Stimulated activated CD8-positive, alpha-beta memory T cell treated with anti-CD3 and anti-CD28 coated beads, Interleukin-4, amount 100 ng/mL, for 4 hours (primary cell): ENCODE measurements at places on chromosomes 12 and 14.

DNA sequence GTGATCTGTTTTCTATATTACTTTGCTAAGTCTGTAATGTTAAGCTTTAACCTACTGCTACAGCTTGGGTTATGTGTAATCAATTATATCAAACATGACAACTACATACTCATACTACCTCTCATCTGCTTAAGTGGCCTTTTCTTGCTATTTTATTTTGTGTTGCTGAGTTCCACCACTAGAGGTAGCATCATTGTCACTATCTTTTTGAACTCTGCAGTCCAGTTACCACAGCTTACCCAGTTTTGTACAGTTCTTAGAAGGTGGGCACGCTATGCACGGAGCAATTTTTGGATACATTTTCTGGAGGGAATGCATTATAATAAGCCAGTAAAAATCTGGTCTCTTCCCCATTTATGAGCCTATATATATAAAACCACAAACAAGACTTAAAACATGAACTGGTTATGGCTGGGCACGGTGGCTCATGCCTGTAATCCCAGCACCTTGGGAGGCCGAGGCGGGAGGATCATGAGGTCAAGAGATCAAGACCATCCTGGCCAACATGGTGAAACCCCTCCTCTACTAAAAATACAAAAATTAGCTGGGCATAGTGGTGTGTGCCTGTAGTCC lies 48.5 kb downstream of the SAV1 start:
- DNase-seq, result no peak

GRCh38 chr12:75908961-75909605 lies 122.5 kb downstream of the PHLDA1 start:
- no peak for DNase-seq

GRCh38 chr12:83954071-83954789 lies 958.4 kb downstream of the SLC6A15 start:
- no peak for DNase-seq

DNA sequence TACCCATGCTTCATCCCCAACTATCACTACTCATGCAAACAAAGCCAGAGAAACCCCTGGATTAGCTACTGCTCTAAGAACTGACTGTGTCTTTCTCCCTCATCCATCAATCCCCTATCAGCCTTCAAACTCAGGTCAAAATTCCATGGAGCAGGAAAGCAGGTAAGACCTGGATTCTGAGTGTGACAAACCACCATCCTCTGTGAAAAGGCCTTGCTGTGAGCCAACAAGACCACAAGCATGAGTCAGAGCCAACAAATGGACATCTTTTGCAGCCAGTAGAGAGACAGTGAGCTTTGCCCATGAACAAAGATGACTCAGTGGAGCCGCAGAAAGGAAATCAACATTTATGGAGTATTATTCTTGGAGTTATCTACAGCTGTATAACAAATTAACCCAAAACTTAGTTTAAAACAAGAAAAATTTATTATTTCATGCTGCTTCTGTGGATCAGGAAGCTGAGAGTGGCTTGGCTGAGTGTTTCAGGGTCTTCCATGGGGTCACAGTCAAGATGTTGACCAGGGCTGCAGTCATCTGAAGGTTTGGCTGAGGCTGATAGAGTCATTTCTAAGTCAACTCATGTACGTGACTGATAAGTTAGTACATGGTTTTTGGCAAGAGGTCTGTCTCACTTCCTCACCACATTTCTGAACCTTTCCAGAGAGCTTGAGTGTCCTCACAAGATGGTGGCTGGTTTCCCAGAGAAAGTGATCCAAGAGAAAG lies 61.1 kb downstream of the PITPNM2 start:
- no peak for DNase-seq

GRCh38 chr14:50045039-50045711 lies 71.2 kb downstream of the VCPKMT start:
- DNase-seq, result peak; percentile 51

- no peak for DNase-seq
Measured at GRCh38 chr12:10562306-10562933, 51.0 kb downstream of the MAGOHB start.

DNA sequence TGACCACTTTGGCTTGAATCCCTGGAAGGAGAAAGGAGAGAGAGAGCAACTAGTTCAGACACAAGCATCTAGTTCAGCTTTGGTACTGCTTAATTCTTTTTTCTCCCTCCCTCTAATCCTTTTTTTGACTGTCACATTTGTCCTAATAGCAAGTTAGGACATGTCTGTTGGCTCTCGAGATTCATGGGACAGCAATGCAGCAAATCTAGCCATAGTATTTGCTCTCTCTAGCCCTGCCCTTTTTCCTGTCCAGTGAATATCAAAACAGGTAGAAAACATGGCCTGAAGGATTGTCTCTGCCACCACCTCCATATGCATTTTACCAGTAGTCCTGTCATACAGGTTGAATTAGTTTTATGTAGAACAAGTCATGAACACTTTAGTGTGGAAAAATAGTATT lies 116.4 kb downstream of the PTPRB start:
- DNase-seq, result no peak

- DNase-seq, result no peak
Measured at GRCh38 chr14:25488961-25489360, 439.0 kb upstream of the STXBP6 start.

- DNase-seq, result peak; percentile 7
Measured at GRCh38 chr12:6200256-6201212, at the start of gene CD9. TSS of gene CD9 (plus strand) at chr12:6200400. CDS start at chr12:6200500, 100 bp downstream.

DNA sequence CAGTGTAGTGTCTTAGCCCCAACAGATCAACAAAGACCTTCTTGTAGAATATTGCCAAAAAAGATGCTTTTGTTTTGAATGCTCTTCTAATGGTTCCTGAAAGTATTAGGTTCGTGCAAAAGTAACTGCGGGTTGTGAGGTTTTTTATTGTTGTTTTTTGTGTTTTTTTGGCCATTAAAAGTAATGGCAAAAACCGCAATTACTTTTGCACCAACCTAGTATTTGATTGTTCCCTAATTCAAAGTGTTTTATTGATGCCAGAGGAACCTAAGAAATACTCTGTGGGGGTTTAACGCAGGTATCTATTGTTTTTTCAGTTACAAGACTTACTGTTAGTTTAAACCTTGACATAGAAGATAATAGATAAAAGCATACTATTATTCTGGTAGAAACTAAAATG lies 150.8 kb upstream of the DAAM1 start:
- no peak for DNase-seq

DNA sequence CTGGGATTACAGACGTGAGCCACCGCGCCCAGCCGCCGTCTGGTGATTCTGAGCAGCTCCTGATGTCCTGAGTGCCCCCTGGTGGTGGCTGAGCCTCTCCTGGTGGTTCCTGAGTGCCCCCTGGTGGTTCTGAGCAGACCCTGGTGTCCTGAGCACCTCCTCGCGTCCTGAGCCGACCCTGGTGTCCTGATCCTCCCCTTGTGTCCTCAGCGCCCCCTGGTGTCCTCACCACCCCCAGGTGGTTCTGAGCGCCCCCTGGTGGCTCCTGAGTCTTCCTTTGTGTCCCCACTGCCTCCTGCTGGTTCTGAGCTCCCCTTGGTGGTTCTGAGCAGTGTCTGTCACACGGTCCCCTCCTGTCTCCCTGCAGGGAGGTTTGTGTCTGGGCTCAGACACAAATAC lies 1304.9 kb downstream of the TMEM121 start:
- no peak for DNase-seq

GRCh38 chr14:76918256-76918781 lies 92.1 kb downstream of the LRRC74A start:
- no peak for DNase-seq

GRCh38 chr12:1531654-1532374 lies 62.6 kb downstream of the FBXL14 start:
- DNase-seq, result no peak

GRCh38 chr14:58941629-58942028 lies 246.8 kb upstream of the DAAM1 start:
- DNase-seq, result no peak

DNA sequence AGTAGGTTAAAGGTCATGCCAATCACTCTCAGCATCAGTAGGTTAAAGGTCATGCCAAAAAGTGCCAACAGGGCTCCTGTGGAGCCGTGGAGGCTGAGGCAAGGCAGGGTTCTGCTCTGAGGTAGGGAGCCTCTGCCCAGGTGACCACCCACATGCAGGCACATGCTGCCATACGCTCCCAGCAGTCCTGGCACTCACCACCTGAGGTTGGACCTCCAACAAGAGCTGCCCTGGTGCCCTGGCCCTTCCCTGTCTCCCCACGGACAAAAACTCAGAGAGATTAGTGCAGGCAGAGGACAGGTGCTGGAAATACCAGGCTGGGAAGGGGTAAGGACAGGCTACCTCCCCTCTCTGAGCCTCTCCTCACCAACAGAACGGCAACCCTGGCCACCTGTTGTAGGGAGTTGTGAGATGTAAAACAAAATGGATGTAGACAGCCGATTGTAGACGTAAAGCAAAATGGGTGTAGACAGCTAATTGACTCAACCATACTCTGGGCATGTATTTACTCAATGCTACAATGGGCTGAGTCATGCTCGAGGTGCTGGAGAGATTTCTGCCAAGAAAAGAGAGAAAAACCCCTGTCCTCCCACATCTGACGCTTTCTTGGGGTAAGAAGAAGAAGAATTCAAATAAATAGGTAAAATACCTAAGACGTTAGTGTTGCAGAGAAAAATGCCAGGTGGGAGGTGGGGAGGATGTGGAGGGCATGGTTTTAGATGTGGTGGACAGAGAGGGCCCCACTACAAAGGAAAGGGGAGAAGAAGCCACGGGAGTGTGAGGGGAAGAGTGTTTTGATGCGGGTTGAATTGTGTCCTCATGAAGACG lies 32.4 kb downstream of the LTBP2 start:
- DNase-seq, result no peak

GRCh38 chr12:31880340-31880739 lies 78.9 kb upstream of the RESF1 start:
- no peak for DNase-seq

DNA sequence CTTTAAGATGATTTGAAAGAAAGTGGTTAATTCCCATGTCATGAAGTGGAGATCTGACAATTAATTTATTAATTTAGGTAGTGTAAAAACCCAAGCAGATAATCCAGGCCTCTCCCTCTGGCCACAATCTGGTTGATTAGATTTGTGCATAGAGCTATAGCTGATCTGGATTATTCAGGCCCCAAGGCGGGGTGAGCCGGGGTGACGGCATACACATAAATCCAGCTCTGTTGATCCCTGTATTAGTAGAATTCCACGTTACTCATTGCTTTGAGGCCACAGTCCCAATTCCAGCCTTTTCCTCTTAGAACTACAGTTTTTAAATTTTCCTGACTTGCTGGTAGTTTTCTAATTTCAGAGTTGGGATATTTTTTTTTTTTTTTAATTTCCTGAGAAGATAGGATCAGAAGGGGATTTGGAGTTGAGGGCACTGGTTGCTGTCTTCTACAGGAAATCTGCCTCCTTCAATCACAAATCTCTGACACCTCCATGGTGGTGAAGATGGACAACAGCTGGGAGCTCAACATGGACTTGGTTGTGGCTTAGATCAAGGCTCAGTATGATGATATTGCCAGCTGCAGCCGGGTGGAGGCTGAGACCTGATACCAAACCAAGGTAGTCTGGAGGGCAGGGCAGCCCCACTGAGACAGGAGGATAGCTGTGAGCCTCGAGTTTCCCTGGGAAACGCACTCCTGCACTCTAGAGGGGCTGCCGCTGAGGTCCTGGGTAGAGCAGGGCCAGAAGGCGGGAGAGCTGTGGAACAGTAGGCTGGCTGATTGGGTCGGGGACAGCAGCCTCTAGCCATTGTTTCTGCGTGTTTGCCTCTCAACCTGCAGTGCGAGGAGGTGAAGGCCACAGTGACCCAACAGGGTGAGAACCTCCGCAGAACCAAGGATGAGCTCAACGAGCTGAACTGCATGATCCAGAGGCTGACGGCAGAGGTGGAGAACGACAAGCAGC lies 19.4 kb downstream of the KRT85 start:
- DNase-seq, result no peak

DNA sequence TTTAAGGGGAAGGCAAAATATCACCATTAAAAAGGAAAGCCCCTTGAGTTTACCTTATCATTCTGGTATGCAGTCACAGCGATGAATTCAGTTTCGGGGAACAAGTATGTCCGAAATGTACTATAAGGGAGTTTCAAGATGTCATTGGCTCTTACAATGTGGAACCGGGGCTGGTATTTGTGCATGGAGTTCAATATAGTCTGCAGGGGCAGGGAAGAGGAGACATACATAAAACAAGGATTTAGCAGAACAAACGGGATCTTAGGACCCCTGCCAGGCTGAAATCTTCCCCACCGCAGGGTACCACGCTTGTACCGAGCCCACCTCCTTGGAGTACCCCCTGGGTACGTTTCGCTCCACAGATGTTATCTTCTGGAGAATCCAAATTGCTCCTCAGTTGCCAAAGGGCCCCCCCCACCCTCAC lies 4.5 kb downstream of the TBX3 start:
- no peak for DNase-seq

DNA sequence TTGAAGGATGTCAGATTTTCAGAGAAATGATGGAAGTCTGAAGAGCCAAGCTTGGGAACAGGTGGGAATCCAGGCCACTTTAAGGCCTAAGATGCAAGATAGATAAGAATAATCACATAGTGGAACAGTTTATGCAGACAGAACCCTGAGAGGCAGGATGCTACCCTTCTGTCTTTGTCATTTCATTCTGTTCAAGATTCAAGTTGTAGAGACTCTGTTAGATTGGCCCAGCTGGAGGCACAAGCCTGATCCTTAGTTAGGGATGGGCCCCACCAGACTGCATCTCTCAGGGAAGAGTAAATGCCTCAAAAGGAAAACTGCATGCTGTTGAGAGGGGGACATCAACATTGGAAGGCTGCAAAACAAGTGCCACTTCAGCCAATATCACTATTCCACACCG lies 287.0 kb downstream of the PCNX1 start:
- no peak for DNase-seq

GRCh38 chr12:57519796-57520052 lies 590 bp downstream of the DDIT3 start:
- DNase-seq, result no peak

DNA sequence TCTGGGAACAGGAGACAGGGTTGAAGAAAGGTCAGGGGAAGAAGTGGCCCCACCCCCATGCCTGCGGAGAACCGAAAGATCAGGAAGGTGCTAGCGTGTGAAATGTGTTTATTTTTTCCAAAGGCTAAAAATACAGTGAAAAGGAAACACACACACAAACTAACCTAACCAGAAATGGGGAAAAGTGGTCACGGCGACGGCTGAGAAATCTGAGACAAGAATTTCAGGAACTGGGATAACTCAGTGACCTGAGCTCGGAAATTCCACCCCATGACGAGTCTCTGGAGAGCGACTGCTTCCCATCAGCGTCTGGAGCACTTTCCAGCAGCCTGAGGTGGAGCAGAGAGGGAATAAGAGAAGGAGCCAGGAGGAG lies 16.6 kb upstream of the RND1 start:
- DNase-seq, result no peak

- DNase-seq, result no peak
Measured at GRCh38 chr12:30969606-30970395, 43.3 kb downstream of the TSPAN11 start.
